Fibroblast of lung (primary cell): ENCODE measurements at places on chromosomes 4 and X. TPM values are rescaled to one million over a fixed set of nuclear protein-coding genes. Genes with fewer than 3 reads are reported as not detected.

ARL9 gene
- total RNA-seq: 0.26 and 0.83 TPM in 2 replicates

ACOT9 gene
- total RNA-seq: 33.1 and 42.3 TPM in 2 replicates

OPHN1 gene
- total RNA-seq: 8.3 and 8.5 TPM in 2 replicates

XK gene
- total RNA-seq: 0.17 and 0.26 TPM in 2 replicates

CENPVL3 gene
- not detected in 2 replicates for total RNA-seq

ABCG2 gene
- total RNA-seq: 0.51 and 1.3 TPM in 2 replicates

CENPVL1 gene
- not detected in 2 replicates for total RNA-seq

AP1S2 gene
- 32.6 and 71.8 TPM in 2 replicates for total RNA-seq
